ENCODE measurements at places on chromosomes 6 and 20.

GRCh38 chr20:48265791-48266190, 480.5 kb upstream of the SULF2 start:
- DNase-seq, result no peak

GRCh38 chr6:37141281-37142049, 28.5 kb upstream of the PIM1 start:
- DNase-seq, result no peak

- no peak for DNase-seq
Measured at GRCh38 chr20:4445784-4446183, 275.9 kb upstream of the PRND start.

DNA sequence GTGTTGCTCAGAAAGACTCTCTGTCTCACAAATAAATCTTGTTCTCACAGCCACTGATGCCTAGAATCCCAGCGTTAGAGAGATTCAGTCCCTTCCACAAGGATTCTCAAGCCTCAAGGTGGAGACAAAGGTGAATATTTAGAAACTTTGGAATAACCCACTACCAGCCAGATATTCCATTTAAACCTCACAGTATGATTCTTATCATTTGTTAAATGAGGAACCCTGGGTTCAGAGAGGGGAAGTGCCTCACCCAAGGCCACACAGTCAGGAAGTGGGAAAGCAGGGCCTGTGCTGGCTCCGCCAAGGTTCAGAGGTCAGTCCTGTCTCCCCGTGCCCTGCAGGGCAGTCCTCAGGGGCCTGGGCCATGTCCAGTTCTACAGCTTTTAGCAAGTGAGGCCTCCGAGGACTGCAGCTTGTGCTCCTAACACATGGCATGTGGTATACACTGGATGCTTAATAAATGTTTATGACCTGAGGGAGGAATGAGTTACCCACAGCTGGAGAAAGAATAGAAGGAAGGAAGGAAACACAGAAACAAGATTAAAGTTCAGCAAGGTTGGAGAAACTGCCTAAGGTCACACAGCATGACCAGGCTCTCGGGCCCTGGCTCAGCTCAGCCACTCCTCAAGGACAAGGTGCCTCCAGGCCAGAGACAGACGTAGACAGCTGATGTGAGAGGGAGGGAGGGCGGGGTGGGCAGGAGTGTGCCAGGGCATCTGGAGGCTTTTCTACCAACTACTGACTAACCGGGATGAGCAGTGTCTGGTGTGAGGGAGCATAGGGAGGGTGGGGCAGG, 3.9 kb upstream of the TGM2 start:
- peak; percentile 48 for DNase-seq

DNA sequence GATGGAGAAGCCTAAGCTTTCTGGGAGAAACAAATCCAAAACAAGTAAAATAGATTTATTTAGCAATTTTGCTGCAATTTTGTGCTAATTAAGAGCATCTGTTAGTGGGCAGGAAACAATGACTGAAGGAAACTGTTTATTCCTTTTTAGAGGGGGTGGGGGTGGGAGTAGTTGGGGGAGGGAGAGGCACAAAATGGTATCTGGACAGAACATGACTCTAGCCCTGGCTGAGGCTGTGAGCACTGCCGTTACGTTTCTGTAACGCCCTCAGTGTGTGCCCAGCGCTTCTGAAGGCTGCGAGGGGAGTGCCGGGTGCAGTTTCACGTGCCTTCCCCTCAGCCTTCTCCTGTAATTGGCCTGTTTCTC, 28.8 kb downstream of the METTL24 start:
- peak; percentile 19 for DNase-seq

DNA sequence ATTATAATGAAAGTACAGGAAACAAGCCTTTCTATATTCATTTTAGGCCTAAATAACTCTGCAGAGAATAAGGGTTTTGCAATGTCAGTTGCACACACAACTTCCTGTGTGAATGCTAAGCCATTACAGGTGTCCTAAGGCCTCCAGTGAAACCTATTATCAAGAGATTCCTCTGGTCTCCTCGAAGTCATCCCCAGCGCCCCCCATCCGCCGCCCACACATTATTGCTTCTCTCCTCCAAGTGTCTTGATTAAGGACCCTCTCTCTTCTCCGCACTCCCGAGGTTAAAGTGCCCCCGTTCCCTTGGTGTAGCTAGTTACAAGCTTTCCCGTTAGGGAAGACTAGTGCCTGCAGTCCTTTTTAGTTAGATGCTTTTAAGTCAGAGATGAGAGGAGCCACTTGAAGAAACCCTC, 1.3 kb downstream of the HIVEP2 start:
- DNase-seq, result peak; percentile 55

DNA sequence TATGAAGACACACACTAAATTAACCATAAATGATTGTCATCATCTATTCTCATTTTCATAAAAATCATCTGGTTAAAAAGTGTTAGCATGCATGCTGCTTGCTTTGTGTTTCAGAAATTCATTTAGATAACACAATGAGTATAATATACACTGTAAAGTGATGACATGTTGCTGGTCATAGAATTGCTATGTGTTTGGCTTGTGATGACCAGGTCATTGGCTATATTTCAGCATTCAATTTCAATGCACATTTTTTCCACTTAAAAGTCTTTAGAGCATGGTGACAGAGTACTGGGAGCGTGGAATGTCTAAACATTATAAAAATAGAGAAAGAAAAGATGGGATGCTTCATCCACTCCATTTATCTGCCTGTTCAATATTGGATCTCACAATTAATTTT, 1291.1 kb upstream of the MAP3K7 start:
- no peak for DNase-seq

DNA sequence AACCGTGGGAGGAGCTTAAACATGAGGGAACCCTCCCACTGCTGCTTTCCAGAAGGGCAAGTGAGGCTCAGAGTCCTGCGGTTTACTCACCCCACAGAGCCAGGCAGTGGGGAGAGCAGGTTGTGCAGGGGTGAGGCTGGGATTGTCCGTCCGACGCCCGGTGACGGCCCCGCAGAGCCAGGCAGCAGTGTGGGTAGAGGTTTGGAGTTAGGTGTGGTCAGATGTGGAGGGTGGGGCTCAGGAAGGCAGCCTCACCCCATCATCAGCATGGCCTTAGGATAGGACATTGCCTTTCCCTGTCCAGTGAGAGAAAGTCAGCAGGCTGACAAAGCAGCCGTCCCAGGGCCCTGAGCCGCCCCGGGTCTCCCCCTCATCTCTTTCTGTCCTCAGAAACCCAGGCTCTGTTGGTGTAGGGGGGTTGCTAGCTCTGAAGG, 234.6 kb downstream of the DLL1 start:
- DNase-seq, result no peak

GRCh38 chr6:166777096-166777630, 150.1 kb upstream of the RPS6KA2 start:
- no peak for DNase-seq

- DNase-seq, result no peak
Measured at GRCh38 chr6:6878887-6879585, 228.7 kb upstream of the RREB1 start.

DNA sequence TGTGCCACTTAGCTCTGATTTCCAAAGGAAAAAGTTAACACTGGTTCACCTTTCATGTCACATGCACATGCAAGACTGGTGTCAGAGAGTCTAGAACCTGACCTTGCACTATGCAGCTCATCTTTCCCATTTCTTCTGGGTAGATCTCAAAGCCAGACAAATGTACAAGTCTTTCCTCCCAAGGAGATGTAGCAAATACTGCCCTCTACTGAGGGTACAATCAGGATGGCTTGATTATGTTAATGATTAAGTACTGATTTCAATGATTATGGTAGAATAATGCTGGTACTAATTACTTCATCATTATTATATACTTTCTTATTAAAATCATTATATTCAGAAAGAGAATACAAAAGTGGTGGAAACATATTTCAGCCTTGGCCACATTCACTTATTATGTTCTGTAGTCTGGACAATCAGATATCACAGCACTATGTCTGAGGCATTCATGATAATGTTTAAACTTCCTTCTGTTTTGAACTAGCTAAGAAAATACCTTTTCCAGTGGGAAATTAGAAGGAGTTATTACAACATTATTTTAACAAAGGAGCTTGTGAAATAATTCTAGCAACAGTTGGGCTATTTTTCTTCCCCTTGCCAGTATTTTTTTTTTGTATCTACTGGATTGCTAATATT, 68.5 kb upstream of the FOXO3 start:
- peak; percentile 61 for DNase-seq

- DNase-seq, result no peak
Measured at GRCh38 chr6:704046-704445, 11.1 kb upstream of the EXOC2 start.

- no peak for DNase-seq
Measured at GRCh38 chr20:30593572-30593971, 663.9 kb upstream of the DEFB115 start.

GRCh38 chr20:61520893-61521460, 268.9 kb downstream of the CDH4 start:
- DNase-seq, result peak; percentile 87

- DNase-seq, result no peak
Measured at GRCh38 chr6:1626481-1626880, 16.8 kb downstream of the FOXC1 start.

- no peak for DNase-seq
Measured at GRCh38 chr20:61953037-61954021, 112.4 kb downstream of the TAF4 start.

DNA sequence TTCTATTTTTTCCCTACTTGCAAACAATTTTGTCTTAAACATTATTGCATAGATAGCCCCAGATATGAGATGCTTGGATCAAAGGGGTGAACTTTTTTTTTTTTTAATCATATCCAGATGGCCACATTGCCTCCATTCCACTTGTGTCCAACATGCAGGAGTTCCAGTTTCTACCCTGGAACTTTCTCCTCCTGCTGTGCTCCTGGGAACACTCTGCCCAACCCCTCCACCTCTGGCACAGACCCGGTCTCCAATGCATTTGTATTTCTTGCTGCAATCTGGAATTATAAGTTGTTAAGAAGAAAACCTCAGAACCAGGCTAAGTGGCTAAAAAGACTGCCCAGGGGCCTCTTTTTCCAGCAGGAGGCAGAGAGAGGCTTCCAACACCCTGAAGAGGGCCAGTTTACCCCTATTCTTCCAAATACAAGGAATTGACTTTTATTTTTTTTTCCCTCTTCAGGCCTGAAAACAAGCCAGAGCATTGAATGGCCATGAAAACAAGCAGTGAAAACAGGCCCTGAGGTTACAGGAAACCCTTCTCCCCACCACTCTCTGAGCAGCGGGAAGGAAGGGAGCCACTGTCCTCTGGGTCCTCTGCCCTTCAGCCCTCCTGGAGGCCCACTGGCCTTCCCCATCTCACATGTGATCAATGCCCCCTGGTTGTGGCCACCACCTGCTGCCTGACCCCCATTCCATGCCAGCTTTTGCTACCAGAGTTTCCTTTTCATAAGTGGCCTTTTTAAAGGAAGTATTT, 44.3 kb downstream of the PDYN start:
- no peak for DNase-seq

DNA sequence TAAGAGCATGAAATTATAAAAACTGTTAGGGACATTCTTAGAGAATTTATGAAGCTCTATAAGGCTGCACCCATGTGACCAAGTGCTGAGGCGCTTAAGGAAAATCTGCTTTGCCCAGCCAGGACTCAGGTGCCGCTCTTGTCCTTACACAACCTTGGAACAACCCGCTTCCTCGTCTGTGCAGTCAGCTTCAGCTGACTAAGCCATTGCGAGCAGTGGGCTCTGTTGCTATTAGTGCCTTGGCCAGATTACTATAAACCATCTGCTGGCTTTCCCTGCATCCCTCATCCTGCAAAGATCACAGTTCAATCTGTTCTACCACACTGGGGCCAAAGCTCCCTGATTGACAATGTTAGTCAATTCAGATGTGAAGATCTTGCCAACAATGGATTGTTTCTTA, 89.1 kb upstream of the E2F3 start:
- no peak for DNase-seq

DNA sequence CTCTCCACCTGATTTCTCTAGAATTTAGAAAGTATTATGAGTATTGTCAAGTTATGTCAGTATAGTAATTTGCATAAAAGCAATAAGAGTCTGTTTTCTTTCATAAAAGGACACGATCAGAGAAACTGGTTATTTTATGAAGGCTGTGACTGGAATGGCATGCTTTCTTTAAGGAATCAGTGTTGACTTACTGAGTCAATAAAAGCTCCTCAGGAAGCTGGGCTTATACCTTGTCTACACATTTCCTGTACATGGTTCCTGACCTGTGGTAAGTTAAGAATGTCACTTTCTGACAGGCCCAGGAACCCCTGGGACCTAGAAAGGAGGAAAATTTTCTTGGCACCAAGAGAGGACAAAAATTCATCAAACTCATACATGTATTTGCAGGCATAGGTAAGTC, 1224.0 kb upstream of the ADGRB3 start:
- no peak for DNase-seq

DNA sequence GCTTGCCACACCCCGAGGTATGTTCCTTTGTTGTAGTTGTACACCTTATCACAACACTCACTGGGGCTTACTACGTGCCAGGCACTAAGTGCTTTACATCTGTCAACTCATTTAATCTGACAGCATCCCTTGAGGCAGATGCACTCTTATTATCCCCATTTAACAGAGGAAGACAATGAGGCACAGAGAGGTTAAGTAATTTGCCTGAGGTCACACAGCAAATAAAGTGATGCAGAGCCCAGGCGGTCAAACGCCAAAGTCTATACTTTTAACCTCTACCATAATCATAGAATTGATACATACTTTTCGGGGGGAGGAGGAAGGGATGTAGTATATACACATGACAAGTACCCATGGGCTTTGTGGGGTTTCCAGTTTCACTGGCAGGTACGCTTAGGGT, 37.7 kb downstream of the MDFI start:
- no peak for DNase-seq

DNA sequence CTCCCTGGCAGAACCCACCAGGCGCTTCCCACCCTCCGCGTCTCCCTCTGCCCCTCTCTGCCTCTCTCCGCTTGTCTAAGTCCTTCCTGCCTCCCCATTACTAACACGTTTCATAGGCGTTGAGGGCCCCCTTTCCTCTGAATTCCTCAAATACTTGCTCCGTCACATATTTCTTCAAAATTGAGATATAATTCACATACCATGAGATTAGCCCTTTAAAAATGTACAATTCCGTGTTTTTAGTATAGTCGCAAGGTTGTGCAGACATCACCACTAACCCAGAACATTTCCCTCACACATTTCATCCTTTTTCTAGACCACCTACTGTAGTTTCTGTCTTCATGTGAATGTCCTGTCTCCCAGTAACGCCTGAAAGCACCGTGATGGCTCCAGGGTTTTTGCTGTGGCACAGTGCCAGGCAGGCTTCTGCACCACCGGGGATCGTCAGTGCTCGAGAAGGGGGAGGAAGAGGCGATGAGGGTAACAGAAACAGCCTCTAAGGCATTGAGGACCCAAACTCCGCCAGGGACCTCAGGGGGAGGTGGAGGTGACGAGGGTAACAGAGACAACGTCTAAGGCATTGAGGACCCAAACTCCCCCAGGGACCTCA, 141.9 kb upstream of the SNX9 start:
- DNase-seq, result no peak

- DNase-seq, result peak; percentile 53
Measured at GRCh38 chr6:56570413-56571359, 72.0 kb downstream of the DST start.

- DNase-seq, result no peak
Measured at GRCh38 chr6:134511984-134512683, 194.2 kb upstream of the SGK1 start.

- no peak for DNase-seq
Measured at GRCh38 chr20:36845288-36845971, 30.5 kb upstream of the TLDC2 start.

- DNase-seq, result peak; percentile 74
Measured at GRCh38 chr20:830011-830521, 3.4 kb upstream of the FAM110A start.

All from ELR (cell line).